ENCODE measurements at places on chromosomes 12 and 14.
A peak's percentile ranks its signal among the peaks of the same experiment; 100 is the strongest.

DNA sequence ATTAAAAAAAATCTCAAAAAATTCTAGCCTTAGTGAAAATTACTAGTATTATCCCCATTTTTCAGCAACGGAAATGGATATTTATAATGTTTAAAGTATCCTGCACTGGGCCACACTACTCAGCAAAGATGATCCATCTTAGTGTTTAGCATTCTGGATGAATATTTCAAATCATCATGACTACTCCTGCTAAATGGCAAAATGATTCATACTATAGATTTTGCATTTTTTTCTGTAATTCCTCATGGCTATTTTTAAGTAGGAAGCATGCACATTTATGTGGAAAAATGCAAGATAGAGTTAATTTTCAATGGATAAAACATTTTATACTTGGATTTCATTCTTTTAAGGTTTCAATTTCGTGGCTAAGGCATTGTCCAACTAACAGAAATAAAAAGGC is 59.6 kb downstream of the LRFN5 start:
- no peak overlapping the region for H3K4me3 ChIP-seq
- H3K27ac ChIP-seq = no peak overlapping the region
- H3K4me1 ChIP-seq = no peaks in the 10 kb centered on the region
- H3K36me3 ChIP-seq = no peaks in the 10 kb centered on the region
- DNase-seq = no peak

DNA sequence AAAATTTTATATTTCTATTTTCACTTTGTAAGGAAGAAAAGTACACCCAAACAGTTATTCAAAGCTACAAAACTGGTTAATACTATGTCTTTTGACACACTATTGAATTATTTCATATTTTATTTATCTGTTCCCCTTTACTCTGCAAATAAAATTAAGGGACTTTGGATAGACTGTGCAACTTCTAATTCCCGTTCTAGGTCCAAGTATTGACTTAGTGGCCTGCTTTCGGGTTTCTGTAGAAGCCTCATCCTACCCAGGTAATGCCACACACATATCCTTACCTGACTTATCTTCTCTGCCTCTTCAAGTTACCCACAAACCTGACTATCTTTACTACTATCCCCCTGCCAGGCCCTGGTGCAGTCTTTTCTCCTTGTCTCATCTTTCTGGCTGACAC is 156.3 kb upstream of the TMTC2 start:
- DNase-seq = no peak
- no peaks in the 10 kb centered on the region for H3K27me3 ChIP-seq
- H3K27ac ChIP-seq = no peak overlapping the region
- H3K4me3 ChIP-seq = no peak overlapping the region
- no peaks in the 10 kb centered on the region for H3K36me3 ChIP-seq

DNA sequence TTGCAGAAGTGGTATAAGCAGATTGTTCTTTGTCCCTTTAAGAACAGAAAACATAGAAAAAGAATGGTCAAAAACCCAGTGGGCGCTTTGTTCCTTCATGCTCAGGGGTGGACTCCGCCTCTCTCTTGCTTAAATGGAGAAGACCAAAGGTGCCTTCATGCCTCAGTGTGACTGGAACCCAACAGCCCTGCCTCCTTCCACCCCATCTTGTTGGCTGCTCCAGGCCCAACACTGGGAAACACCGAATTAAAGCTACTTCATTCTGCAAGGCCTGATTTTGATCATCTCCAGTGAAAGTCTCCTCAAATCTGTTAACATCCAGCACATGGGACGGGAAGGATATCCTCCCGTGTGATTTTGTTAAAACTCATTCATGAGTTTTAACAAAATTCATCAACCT is 103.7 kb downstream of the BCL11B start:
- H3K36me3 ChIP-seq = no peaks in the 10 kb centered on the region
- no peak overlapping the region for H3K27ac ChIP-seq
- no peaks in the 10 kb centered on the region for H3K4me1 ChIP-seq
- DNase-seq = no peak
- H3K27me3 ChIP-seq = no peaks in the 10 kb centered on the region

DNA sequence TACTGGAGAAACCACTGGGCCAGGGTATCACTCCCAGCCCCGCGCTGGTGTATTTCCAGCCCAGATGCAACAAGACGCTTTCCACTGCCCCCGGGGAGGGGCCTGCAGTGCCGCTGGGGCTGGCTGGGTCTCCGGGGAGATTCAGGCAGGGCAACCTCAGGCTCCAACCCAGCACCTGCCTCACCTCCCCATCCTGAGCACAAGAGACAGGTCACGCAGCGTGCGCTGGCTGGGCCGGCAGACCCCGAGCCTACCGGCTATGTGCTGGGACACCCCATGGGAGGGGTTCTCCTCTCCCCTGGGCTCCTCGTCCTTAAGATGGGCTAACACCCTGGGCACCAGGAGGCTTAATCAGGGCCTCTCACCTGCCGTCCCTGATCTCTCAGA is 80.9 kb downstream of the RFLNA start:
- no peak for DNase-seq
- H3K4me1 ChIP-seq = peaks cover 50% of the 10 kb centered on the region
- H3K27me3 ChIP-seq = no peaks in the 10 kb centered on the region
- no peak overlapping the region for H3K4me3 ChIP-seq
- H3K36me3 ChIP-seq = peaks cover 93% of the 10 kb centered on the region
- H3K27ac ChIP-seq = no peak overlapping the region

DNA sequence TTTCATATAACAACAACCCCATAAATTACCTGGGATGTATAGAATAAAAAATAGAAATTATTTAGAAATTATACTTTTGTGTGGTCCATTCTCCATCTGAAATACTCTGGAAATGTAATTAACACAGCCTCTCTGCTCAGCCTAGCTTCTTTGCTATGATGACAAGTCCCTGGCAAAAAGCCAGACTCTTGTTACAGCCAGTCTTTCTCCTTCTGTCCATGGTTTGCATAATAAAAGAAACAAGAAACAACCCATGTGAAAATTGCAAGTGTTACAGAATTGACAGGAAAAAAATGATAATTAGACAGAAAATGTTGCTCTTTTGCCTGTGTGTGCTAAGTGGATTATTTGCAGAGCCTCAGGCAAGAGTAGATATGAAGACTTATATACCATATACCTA is 61.3 kb downstream of the C12orf50 start:
- H3K4me1 ChIP-seq = no peaks in the 10 kb centered on the region
- DNase-seq = peak; percentile 18
- H3K27ac ChIP-seq = no peak overlapping the region
- H3K36me3 ChIP-seq = no peaks in the 10 kb centered on the region

- no peak overlapping the region for H3K27ac ChIP-seq
- H3K4me3 ChIP-seq = no peak overlapping the region
- H3K27me3 ChIP-seq = no peaks in the 10 kb centered on the region
- no peaks in the 10 kb centered on the region for H3K36me3 ChIP-seq
Observed at GRCh38 chr12:43029971-43030370, 440.4 kb upstream of the PRICKLE1 start.

DNA sequence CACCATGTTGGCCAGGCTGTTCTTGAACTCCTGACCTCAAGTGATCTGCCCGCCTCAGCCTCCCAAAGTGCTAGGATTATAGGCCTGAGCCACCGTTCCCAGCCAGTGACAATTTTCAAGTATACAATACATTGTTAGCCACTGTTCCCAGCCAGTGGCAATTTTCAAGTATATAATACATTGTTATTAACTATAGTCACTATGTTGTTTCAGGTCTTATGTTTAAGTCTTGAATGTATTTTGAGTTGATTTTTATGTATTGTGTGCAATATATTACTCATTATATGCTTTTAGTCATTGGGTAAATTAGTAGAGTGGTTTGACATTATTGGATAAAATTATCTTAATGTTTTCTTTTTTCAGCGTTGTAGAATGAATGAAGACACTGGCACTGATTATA is 13.0 kb upstream of the ZNF410 start:
- no peak overlapping the region for H3K27ac ChIP-seq
- no peak for DNase-seq
- no peak overlapping the region for H3K4me3 ChIP-seq
- peaks cover 40% of the 10 kb centered on the region for H3K36me3 ChIP-seq

DNA sequence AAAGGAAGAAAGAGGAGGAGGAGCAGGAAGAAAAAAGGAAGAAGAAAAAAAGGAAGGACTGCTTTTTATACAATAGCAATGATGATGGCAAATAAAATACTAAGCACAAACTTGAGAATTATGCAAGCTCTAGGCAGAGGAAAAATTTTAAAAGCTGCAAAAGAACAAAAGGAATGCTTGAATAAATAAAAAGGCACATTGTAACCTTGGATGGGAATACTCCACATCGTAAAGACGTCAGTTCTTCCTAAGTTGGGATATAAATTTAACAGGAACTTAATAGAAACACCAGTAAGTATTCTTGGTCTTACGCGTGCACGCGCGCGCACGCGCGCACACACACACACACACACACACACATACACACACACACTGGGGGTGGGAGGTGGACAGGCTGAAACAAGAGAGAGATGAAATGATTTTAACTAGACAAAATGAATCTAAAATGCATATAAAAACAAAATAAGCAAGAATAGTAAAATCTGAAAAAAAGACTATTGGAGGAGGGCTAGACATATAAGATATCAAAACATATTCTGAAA is 43.0 kb downstream of the SERPINA3 start:
- H3K4me1 ChIP-seq = no peaks in the 10 kb centered on the region
- H3K27me3 ChIP-seq = peaks cover 3% of the 10 kb centered on the region
- H3K27ac ChIP-seq = no peak overlapping the region
- H3K4me3 ChIP-seq = no peak overlapping the region
- no peaks in the 10 kb centered on the region for H3K36me3 ChIP-seq

- no peaks in the 10 kb centered on the region for H3K4me1 ChIP-seq
- no peaks in the 10 kb centered on the region for H3K27me3 ChIP-seq
- no peak overlapping the region for H3K27ac ChIP-seq
Observed at GRCh38 chr12:86698641-86698980, 442.4 kb upstream of the MGAT4C start.

- no peak overlapping the region for H3K4me3 ChIP-seq
- peaks cover 12% of the 10 kb centered on the region for H3K4me1 ChIP-seq
- no peaks in the 10 kb centered on the region for H3K27me3 ChIP-seq
Observed at GRCh38 chr12:11734580-11735180, 85.2 kb downstream of the ETV6 start.

- no peak overlapping the region for H3K4me3 ChIP-seq
- no peak overlapping the region for H3K27ac ChIP-seq
- DNase-seq = no peak
- peaks cover 71% of the 10 kb centered on the region for H3K27me3 ChIP-seq
Observed at GRCh38 chr14:69571449-69572029, 3.1 kb downstream of the CCDC177 start.

- peak; percentile 37 for DNase-seq
- H3K36me3 ChIP-seq = peaks cover 24% of the 10 kb centered on the region
- no peak overlapping the region for H3K4me3 ChIP-seq
- no peak overlapping the region for H3K27ac ChIP-seq
- no peaks in the 10 kb centered on the region for H3K27me3 ChIP-seq
Observed at GRCh38 chr14:24851837-24852236, 198.1 kb downstream of the STXBP6 start.

- H3K27me3 ChIP-seq = no peaks in the 10 kb centered on the region
- peaks cover 64% of the 10 kb centered on the region for H3K36me3 ChIP-seq
- no peak overlapping the region for H3K4me3 ChIP-seq
- H3K27ac ChIP-seq = no peak overlapping the region
- DNase-seq = no peak
- H3K4me1 ChIP-seq = peaks cover 5% of the 10 kb centered on the region
Observed at GRCh38 chr14:99454246-99454645, 26.4 kb downstream of the SETD3 start.

- H3K27me3 ChIP-seq = peaks cover 44% of the 10 kb centered on the region
- H3K27ac ChIP-seq = no peak overlapping the region
- no peak overlapping the region for H3K4me3 ChIP-seq
- H3K4me1 ChIP-seq = no peaks in the 10 kb centered on the region
- DNase-seq = no peak
Observed at GRCh38 chr12:3329361-3329760, 161.6 kb upstream of the PRMT8 start.

- H3K27ac ChIP-seq = no peak overlapping the region
- no peak overlapping the region for H3K4me3 ChIP-seq
- H3K4me1 ChIP-seq = no peaks in the 10 kb centered on the region
- H3K36me3 ChIP-seq = peaks cover 6% of the 10 kb centered on the region
- H3K27me3 ChIP-seq = no peaks in the 10 kb centered on the region
Observed at GRCh38 chr12:62251609-62251958, 8.6 kb upstream of the USP15 start.

- no peaks in the 10 kb centered on the region for H3K27me3 ChIP-seq
- H3K36me3 ChIP-seq = no peaks in the 10 kb centered on the region
- no peak overlapping the region for H3K27ac ChIP-seq
- DNase-seq = no peak
Observed at GRCh38 chr12:91601054-91601453, 418.4 kb upstream of the DCN start.

GRCh38 chr12:84537666-84538065 is 374.9 kb downstream of the SLC6A15 start:
- no peaks in the 10 kb centered on the region for H3K36me3 ChIP-seq
- no peaks in the 10 kb centered on the region for H3K4me1 ChIP-seq
- H3K4me3 ChIP-seq = no peak overlapping the region
- DNase-seq = no peak
- H3K27ac ChIP-seq = no peak overlapping the region
- H3K27me3 ChIP-seq = no peaks in the 10 kb centered on the region

GRCh38 chr14:99626041-99626648 is 18.8 kb upstream of the HHIPL1 start:
- no peak for DNase-seq
- H3K4me3 ChIP-seq = no peak overlapping the region
- H3K36me3 ChIP-seq = no peaks in the 10 kb centered on the region
- no peak overlapping the region for H3K27ac ChIP-seq
- peaks cover 13% of the 10 kb centered on the region for H3K4me1 ChIP-seq
- H3K27me3 ChIP-seq = no peaks in the 10 kb centered on the region

- no peak overlapping the region for H3K4me3 ChIP-seq
- H3K27me3 ChIP-seq = peaks cover 4% of the 10 kb centered on the region
- no peaks in the 10 kb centered on the region for H3K36me3 ChIP-seq
- DNase-seq = peak; percentile 35
- no peak overlapping the region for H3K27ac ChIP-seq
- peaks cover 30% of the 10 kb centered on the region for H3K4me1 ChIP-seq
Observed at GRCh38 chr14:23113431-23114119, 5.5 kb downstream of the CEBPE start.

DNA sequence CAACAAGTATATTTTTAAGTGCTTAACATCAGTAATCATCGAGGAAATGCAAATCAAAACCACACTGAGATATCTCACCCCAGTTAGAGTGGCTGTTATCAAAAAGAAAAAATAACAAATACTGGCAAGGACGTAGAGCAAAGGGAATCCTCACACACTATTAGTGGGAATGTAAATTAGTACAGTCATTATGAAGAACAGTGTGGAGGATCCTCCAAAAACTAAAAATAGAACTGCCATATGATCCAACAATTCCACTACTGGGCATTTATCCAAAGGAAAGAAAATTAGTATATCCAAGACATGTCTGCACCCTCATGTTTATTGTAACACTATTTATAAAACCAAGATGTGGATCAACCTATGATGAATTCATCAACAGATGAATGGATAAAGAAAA is 149.0 kb upstream of the PWP1 start:
- no peaks in the 10 kb centered on the region for H3K36me3 ChIP-seq

DNA sequence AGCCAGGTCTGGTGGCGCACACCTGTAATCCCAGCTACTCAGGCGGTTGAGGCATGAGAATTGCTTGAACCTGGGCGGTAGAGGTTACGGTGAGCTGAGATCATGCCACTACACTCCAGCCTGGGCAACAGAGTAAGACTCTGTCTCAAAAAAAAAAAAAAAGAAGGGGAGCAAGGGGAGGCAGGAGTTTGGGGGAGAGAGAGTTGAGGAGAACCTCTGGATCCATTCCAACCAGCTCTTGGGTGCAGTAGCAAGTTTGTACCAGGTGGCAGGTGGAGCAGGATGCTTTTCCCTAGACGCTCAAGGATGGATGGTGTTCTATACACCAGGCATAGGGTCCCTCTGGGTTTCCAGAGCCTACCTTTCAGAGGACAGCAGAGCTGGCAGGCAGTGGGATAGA is 1.9 kb downstream of the NFE2 start:
- peaks cover 9% of the 10 kb centered on the region for H3K4me1 ChIP-seq
- DNase-seq = no peak
- H3K4me3 ChIP-seq = no peak overlapping the region
- H3K27ac ChIP-seq = no peak overlapping the region
- no peaks in the 10 kb centered on the region for H3K36me3 ChIP-seq
- peaks cover 36% of the 10 kb centered on the region for H3K27me3 ChIP-seq
